ENCODE measurements at places on chromosomes 3 and 15.

DNA sequence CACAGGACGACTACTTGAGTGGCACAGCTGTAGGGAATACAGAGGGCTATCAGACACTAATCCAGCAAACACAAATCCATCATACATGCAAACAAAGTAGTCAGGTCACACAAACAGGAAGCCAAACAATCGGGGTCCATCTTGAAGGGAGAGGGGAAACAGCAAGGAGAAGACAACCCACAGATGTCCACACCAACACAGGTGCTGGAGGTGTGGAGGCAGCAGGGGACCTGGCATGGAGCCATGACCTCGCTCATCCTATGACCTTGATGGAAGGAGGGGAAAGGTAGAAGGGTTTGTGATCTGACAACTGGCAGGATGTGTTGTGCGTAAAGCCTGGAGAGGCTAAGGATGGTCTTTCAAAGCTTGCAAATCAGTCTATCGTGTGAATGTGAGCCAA lies 39.9 kb upstream of the SKOR1 start:
- no peak for DNase-seq

DNA sequence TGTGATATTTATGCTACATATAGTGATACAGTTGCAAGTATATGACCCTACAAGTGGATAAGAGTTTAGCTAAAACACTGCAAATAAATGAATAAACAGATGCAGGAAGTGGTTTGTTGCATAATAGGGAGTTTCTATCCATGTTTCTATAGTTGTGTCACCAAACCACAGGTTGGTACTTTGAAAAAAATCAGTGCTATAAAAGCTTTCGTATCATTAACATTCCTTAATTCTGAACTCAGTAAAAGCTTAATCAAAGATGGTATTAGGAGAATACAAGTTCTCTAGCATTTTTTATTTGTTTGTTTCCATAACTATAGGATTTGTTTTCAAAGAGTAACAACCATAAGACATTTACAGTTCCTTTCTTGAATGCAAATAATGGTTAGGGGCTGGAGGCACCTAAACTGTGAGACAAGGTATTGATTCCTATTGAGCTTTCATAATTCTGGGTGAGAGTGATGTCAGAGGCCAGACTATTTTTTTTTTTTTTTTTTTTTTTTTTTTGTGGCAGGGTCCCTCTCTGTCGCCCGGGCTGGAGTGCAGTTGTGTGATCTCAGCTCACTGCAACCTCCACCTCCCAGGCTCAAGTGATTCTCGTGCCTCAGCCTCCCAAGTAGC lies 29.6 kb downstream of the CPOX start:
- no peak for DNase-seq

- DNase-seq, result no peak
These were observed 111.6 kb upstream of the ACP3 start for GRCh38 chr3:132205609-132206008.

DNA sequence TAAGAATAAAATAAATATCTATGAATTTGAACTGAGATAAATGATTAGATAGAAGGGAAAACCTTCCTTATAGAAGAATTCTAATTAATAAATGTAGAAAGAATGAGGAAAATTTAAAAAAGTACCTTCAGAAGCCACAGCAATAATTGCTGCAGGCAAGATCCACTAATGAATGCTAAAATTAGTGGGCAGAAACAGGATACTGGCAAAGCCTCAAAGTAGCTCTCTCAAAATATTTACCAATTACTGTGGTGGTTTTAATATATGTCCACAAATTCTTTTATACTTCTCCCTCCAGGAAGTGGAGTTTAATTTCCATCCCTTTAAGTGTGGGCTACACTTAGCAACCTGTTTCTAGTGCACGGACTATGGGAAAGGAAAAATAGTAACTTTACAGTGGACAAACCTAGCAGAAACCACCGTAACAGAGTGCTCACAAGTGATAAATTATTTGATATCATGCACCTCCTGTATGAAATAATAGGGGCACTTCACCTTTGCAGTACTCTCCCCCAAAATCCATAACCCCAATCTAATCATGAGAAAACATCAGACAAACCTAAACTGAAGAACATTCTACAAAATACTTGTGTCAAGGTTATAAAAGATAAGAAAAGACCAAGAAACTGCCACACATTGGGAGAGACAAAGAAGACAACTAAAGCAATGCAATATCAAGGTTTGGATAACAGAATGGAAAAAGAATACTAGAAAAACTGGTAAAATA lies 6.8 kb downstream of the PEAK1 start:
- DNase-seq, result no peak

DNA sequence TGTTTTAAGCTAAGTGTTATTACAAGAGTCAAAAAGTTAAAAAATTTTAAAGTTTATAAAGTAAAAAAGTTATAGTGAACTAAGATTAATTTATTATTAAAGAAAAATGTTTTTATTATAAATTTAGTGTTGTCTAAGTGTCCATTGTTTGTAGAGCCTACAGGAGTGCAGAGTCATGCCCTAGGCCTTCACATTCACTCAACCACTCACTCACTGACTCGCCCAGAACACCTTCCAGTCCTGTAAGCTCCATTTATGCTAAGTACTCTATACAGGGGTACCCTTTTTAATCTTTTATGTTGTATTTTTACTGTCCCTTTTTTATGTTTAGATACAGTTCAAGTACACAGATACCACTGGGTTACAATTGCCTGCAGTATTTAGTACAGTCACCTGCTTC lies 37.2 kb downstream of the EEFSEC start:
- no peak for DNase-seq

- DNase-seq, result no peak
These were observed 14.8 kb downstream of the MRPS11 start for GRCh38 chr15:88482263-88482662.

- DNase-seq, result peak; percentile 47
These were observed 175.8 kb upstream of the MME start for GRCh38 chr3:154904328-154904727.

DNA sequence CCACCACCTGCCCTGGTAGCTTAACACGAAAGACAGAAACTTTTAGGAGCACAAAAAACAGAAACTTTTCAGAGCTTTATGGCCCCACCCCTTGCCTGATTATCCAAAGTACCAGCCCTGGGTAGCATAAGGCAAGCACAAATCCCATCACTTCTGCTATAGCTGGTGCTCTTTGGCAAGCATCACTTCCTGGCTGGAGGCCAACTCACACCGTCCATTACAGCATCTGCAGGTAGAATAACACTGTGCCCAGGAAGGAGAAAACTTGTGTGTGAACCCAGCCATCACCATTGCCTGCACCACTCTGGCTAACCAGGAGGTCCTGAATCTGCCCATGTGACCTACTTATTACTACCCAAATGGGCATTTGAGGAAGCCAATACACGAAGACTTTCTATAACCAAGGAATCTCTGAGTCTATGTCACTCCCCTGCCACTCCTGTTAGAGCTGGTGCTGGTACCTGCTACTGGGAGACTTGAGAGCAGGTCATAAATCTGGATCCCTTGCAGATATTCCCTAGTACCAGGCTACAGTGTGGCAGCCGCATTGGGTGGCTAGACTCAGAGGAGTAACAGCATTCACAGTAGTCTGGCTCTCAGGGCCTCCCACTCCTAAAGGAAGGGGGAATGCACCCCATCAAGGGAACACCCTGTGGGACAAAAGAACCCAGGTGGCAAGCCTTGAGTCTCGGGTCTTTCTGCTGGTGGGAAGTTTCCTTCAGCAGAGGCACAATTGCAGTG lies 73.3 kb upstream of the AKAP13 start:
- no peak for DNase-seq

DNA sequence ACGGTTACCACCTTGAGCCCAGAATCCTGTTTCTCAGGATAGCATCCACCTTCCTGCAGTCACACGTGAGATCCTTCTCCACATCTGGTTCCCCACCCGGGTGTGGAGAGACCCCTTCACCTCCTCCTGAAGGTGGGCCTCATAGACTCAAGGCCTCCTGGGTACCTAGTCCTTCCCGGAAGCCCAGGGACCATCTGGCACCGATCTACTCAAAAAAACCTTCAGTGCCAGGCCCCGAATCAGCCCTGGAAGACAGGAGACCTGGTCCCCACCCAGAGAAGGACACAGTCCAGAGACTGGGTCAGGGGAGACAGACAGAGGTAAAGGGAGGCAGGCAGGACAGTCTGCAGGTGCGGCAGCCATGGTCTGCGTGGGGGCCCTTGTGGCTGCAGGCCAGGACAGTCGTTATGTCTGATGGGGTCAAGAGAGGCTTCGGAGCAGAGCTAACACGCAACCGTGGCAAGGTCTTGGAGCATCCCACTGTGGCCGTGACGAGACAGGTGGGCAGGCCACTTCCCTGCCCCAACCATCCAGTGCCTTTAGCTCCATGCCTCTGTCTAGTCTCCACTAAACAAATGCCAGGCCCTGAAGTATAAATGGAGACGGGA lies 112.2 kb upstream of the ABHD17C start:
- no peak for DNase-seq

- no peak for DNase-seq
These were observed 358.7 kb downstream of the TUSC7 start for GRCh38 chr3:117068301-117068700.

- DNase-seq, result peak; percentile 80
These were observed at the start of gene HOMER2 for GRCh38 chr15:82952158-82953081. Gene HOMER2 (minus strand): TSS chr15:82952720. CDS start chr15:82952535, 185 bp downstream.

- DNase-seq, result no peak
These were observed 126.8 kb downstream of the MITF start for GRCh38 chr3:69865925-69866679.

GRCh38 chr3:43248185-43248583 lies 38.2 kb upstream of the SNRK start:
- DNase-seq, result no peak

Measured in iPS-NIHi11 (cell line).